ENCODE measurements at places on chromosomes 7 and 10.

GRCh38 chr10:49526619-49527018 is 12.3 kb downstream of the ERCC6 start:
- no peak for DNase-seq

GRCh38 chr10:91313-91712 is 42.2 kb upstream of the TUBB8 start:
- no peak for DNase-seq

DNA sequence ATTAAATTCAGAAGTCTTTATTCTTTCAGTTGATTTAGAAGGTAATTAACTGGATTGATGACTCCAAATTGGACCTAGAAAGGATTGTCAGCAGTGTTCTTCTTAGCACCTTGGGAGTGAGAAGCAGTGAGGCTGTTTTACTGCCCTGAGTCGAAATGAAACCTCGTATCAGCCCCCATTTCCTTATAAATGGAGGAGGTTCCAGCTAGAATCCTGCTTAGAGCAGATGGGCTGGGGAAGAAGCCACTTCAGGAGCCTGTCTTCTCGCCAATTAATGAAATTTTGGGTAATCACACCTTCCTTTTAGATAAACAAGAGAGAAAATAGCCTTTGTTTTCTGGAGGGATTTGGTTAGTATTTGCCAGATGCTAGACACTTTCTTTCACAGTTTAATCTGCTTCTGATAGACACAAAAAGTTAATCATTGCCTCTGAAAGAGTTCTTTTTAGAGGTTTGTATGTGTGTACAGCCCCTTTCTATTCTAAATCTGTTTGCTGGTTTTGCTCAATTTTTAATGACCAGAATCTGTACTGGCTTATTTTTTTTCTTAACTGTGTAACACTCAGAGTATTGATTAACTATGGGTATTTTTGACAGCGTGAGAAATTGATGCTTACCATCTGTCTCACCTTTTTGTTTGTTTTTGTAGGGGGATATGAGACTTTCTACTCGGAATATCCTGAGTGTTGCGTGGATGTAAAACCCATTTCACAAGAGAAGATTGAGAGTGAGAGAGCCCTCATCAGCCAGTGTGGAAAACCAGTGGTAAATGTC is 4.6 kb downstream of the DUSP5 start:
- DNase-seq = no peak

- DNase-seq = no peak
These were observed 293.7 kb downstream of the FZD1 start for GRCh38 chr7:91557789-91558404.

DNA sequence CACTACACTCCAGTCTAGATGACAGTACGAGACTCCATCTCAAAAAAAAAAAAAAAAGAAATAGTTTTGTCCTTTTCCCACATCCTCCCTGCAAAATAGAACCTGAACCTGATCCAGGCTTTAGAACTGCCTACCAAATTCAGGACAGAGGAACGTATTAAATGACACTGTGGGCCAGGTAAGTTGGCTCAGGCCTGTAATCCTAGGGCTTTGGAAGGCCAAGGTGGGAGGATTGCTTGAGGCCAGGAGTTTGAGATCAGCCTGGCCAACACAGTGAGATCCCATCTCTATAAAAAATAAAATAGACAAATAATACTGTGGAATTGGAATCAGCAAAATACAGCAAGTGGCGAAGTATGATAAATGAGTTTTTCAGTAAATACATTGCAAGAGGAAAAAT is 10.0 kb upstream of the BNIP3 start:
- DNase-seq = no peak

DNA sequence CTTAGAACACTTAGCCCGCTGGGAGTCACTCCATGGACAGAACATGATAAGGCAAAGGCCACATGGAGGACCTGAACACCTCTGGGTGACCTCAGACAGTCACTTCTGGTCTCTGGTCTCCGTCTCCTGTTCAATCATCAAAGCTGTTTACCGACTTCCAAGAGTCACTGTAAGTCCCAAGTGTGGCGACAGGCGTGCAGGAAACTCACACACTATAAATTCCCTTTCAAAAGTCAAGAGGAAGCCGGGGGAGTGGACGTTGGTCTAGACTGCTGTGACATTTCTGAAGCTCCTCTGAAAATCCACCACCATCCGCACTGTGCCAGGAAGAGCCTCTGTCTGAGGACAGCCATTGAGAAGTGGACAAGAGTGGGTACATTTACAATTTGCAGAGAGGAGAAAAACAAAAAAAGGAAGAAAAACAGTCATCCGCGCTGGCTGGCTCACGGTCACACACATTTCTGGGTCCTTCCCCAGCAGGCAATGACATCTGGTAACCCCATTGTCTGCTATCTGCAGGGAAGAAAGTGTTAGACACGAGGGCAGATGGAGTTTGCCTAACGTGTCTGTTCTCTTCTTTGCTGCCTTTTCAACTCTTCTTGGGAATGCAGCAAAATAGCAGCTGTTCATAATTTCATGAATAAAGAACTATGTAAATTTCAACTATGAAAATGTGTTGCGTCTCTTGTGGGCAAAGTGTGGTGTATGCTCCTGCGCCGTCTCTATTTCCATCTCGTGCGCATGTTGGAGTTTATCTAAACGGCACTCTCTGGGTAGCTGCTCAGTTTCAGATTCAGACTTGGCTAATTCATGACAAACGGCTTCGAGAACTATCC is 32.9 kb upstream of the CUX1 start:
- DNase-seq = no peak

GRCh38 chr10:16910793-16911164 is 93.6 kb upstream of the RSU1 start:
- no peak for DNase-seq

DNA sequence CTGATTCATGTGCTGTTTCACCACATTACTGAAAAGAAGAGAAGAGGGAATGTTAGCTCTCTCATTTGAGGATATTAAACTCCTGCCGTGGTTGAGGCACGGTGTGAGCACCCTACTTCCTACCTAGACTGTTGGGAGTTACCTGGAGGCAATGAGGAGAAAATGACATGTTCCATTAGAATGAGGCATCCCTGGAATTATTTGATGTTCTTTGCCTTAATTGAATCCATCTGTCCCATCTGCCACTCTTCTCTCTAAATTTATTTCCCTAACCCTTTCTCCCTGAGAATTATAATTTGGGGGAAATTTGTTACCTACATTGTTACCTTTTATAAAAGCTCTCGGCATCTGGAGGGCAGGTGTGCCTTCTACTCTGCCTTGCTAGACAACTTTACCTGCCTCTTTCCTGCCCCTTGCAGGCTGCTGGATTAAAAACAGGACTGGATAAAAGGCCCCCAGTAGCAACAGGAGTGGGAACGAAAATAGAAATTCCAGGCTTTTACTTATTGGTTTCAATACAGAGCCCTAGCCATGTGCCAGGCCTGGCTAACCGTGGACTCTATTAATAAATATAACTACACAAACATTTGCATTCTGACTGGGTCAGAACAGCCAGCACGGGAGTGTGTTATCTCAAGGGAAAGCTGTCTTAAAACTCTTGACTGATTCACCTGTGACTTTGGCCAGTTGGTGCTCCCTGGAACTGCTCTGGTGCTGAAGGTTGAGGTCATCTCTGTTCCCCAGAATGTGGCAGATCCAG is 4.4 kb upstream of the ATXN7L1 start:
- no peak for DNase-seq

DNA sequence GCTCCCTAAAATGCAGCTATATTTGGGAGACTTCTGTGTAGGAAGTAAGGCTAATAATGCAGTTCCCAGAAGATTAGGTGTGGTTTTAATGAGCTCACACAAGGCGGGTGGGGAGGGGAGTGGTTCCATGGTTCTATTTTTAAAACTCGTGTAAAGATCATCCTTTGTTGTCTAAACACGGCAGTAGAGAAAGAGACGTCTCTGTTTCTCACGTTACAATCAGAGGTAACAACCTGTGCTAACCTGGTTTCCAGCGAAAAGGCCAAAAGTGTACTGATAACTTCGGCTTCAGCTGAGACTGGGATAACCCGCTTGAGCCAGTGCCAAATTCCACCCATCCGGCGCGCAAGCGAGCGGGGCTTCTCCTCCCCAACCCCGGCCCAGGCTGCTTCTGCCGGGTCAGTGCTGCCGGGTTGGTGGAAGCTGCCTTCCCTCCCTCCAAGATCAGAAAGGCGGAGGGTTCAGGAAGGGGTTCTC is 2.5 kb upstream of the MAP3K8 start:
- DNase-seq = no peak

DNA sequence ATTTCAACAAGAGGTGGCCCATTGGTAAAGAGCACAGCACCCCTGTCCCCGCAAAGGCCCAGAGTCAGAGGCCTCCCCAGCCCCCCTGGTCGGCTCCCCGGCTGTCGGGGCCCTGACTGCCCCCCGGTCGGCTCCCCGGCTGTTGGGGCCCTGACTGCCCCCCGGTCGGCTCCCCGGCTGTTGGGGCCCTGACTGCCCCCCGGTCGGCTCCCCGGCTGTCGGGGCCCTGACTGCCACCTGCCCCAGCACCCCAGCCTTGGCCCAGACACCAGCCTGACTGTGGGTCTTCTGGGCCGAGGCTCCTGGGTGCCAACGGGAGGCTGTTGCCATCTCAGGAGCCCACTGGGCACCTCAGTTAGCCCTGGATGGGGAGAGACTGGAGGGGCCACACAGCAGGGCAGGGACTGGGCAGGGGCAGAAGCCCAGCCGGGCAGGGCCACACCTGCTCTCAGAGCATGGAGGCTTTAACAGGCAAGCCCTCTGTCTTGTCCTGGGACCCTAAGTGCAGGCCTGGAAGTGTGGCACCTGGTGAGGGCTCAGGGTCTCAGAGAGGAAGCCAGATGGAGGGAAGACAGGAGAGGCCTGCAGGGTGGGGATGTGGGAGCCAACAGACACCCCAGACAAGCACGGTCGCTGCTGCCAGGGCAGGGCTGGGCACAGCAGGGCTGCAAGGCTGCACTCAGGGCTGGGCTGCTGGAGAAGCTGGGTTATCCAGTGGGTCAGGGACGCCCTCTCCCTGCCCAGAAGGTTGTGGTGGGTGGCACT is 56.5 kb downstream of the JAKMIP3 start:
- DNase-seq = no peak

GRCh38 chr10:110790913-110791506 is 80.7 kb upstream of the PDCD4 start:
- no peak for DNase-seq

GRCh38 chr10:12614177-12614995 is 265.0 kb downstream of the CAMK1D start:
- no peak for DNase-seq

DNA sequence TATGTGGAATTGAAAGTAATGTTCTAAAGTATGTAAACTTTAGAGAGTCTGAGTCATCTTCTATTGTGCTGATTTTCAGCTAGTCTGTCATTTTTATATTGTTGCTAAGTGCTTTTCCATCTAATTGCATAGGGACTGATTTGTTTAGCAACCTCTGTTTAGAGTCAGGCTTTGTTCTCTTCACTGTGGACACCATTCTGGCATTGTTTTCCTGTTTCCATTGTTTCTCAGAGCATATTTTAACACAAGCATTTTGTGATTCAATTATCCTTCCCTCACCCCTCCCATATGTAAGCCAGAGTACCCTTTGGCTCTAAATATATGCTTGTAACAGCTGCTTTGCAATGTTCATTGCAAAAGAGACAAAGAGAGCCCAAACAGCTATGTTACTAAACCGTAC is 748.4 kb upstream of the PHF14 start:
- no peak for DNase-seq

DNA sequence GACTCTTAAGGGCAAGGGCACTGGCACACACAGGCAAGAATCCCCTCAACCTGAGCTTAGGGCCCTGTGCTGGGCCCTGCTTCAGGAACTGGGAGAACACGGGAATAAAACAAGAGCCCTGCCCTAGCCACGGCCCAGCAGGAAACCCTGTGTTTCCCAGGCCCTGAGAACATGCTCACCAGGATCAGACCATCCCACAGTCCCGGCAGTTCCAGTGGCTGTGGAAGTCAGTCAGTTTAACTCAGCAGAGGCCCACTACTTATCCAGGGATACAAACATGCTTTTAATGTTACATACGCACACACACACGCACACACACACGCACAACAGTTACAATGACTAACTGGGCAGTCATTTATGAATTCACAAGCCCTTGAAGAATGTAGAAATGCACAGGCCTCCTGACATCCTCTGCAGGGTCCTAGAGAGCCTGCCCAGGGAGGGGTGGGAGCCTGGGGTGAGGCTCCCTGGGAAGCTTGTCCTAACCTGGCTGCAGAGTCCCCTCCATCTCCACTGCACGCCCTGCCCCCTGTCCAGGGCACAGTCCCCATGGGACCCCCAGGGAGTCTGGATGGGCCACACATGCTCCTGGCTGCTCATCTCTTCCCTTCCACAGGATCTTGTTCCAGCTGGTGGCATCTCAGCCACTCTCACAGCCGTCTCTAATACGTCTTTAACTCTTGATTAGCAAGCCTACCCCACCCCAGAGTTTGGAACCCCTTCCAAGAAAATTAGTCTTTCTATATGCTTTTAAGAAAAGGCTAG is 97.6 kb downstream of the TCERG1L start:
- no peak for DNase-seq

DNA sequence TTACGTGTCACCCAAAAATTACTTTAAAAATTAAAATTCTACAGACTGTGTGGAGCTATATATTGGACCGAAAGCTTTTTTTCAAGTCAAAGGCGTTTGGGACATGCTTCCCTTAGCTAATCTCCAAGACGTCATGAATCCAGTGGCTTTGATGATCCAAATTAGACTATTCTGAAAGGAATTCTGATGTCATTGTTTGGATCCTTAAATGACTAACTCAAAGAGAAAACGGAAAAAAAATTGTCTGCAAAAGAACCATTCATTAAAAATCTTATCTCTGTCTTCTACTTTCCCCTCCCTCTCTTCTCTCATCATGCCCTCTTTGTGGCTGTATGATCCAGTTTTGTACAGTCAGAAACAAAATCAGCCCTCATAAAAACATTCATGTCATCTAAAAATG is 161.8 kb downstream of the ETV1 start:
- no peak for DNase-seq

DNA sequence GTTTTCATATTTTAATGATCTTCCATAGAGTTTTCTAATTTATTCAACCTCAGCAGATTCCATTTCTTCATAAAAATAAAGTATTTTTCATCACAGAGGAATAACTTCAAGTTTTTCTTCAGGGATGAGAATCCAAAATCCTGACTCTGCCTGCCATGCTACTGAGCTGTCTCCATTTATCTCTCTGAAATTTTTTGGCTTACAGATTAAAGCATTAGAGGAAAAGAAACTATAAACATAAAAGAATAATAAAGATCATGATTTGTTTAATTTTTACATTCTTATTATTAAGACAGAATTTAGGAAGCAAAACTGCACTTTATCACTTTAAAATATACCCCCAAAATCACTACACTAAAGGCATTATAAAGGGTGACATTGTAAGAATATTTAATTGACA is 301.8 kb upstream of the NFE2L3 start:
- no peak for DNase-seq
